ENCODE measurements at places on chromosomes 5 and 9. TPM values are rescaled to one million over a fixed set of nuclear protein-coding genes. Genes with fewer than 3 reads are reported as not detected.
A peak's percentile ranks its signal among the peaks of the same experiment; 100 is the strongest.

BTNL3 gene
- total RNA-seq, result 0.36 TPM

- no peak for DNase-seq
- no peak overlapping the region for H3K27ac ChIP-seq
- H3K27me3 ChIP-seq, result peaks cover 3% of the 10 kb centered on the region
- H3K4me3 ChIP-seq, result no peak overlapping the region
- peaks cover 3% of the 10 kb centered on the region for H3K4me1 ChIP-seq
Measured at GRCh38 chr9:120711354-120711753, 2.9 kb downstream of the MEGF9 start.

DNA sequence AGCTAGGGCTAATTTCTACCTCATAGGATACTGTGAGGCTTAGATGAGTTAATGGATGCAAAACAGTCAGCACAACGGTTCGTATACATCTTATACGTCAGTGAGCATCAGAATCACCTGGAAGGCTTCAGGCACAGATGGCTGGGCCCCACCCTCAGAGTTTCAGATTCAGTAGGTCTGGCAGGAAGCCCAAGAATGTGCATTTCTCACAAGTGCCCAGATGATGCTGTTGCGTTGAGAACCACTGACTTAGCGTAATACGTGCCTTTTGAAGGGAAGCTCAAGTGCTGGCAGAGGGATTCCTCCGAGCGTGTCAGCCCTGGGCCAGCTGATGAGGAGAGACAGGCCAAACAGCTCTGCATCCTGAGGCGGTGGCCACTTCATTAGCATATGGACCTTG, 117.1 kb upstream of the WWC1 start:
- H3K4me1 ChIP-seq, result peaks cover 3% of the 10 kb centered on the region
- no peaks in the 10 kb centered on the region for H3K36me3 ChIP-seq
- H3K27ac ChIP-seq, result no peak overlapping the region
- no peak overlapping the region for H3K4me3 ChIP-seq

DNA sequence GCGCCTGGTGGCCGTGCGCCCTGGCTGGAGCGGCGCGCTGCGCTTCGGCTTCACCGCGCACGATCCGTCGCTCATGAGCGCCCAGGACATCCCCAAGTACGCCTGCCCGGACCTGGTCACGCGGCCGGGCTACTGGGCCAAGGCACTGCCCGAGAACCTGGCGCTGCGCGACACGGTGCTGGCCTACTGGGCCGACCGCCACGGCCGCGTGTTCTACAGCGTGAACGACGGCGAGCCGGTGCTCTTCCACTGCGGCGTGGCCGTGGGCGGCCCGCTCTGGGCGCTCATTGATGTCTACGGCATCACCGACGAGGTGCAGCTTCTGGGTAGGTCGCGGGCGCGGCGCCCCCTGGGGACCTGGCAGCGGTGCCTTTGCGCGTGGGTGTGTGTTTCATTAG, 28.9 kb downstream of the NEURL1B start:
- H3K4me3 ChIP-seq, result no peak overlapping the region
- no peak for DNase-seq
- H3K27me3 ChIP-seq, result peaks cover 3% of the 10 kb centered on the region
- no peak overlapping the region for H3K27ac ChIP-seq
- no peaks in the 10 kb centered on the region for H3K36me3 ChIP-seq

DNA sequence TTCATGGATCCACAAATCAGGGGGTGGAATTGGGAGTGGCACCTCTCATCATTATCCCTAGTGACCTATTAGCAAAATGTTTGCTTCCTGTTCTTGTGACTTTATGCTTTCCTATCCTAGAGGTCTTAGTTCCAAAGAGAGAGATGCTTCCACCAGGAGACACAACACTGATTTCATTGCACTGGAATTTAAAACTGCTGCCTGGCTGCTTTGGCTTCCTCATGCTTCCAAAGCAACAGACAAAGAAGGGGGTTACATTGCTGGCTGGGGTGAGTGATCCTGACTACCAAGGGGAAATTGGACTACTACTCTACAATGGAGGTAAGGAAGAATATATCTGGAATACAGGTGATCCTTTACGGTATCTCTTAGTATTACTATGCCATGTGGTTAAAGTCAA, 69.2 kb upstream of the SH3GL2 start:
- no peaks in the 10 kb centered on the region for H3K4me1 ChIP-seq
- no peak overlapping the region for H3K4me3 ChIP-seq
- no peaks in the 10 kb centered on the region for H3K36me3 ChIP-seq

DNA sequence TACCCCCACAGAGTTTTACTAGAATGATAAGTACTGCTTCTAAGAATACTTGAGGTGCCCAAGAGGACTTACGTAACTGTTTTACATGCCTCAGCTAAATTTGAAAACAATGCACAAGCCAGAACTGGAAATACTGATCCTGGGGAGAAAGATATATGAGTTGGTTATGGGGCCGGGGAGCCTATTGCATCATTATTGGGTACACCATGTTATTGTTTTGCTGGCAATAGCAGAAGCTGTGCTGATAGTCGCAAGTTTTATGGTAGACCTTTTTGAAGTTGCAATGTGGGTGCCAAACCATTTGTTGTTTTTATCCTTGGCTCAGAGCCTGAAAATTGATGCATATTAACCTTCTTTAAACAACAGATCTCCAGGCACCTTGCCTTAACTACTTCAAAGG, 108.4 kb upstream of the DHFR start:
- H3K4me1 ChIP-seq, result no peaks in the 10 kb centered on the region
- peaks cover under 1% of the 10 kb centered on the region for H3K36me3 ChIP-seq
- H3K27me3 ChIP-seq, result no peaks in the 10 kb centered on the region
- no peak for DNase-seq
- no peak overlapping the region for H3K4me3 ChIP-seq
- no peak overlapping the region for H3K27ac ChIP-seq

DNA sequence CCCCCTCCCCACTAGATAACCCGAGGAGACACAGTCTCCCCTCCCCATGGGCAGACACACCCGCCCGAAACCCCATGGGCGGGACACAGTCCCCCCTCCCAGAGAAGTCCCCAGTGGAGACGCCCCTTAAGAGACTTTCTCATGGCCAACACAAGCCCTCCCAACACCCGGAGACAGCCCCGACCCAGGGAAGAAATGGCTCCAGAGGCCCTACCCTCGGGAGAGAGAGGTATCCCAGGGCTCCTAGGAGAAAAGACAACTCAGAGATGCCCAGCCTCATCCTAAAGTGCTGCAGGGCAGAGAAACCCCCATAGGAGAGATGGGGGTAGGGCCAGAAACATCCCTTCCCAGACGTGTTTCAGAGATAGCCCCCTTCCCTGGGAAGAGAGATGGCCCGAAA, 27.4 kb downstream of the PCDH1 start:
- no peak for DNase-seq
- peaks cover 14% of the 10 kb centered on the region for H3K27me3 ChIP-seq
- peaks cover 46% of the 10 kb centered on the region for H3K4me1 ChIP-seq
- H3K36me3 ChIP-seq, result peaks cover 22% of the 10 kb centered on the region
- peak overlapping the region; percentile 82 for H3K27ac ChIP-seq
- no peak overlapping the region for H3K4me3 ChIP-seq

DNA sequence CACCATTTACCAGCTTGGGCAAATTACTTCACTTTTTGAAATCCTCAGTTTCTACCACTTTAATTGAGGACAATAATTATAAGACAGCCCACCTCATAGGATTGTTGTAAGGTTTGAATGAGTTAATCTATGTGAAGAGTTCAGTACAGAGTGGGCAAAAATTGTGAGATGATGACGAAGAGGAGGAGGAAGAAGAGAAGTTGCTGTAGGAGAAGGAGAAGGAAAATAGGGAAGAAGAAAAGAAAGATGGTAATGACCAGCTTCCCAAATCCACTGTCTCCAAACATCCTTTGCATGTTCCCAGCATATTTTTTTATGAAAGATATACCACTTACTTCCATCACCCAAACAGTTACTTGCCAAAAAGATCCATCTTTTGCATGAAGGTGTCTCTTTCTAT, 291.2 kb downstream of the EBF1 start:
- no peak overlapping the region for H3K27ac ChIP-seq
- peaks cover 34% of the 10 kb centered on the region for H3K4me1 ChIP-seq
- H3K4me3 ChIP-seq, result no peak overlapping the region
- peaks cover 1% of the 10 kb centered on the region for H3K27me3 ChIP-seq

DNA sequence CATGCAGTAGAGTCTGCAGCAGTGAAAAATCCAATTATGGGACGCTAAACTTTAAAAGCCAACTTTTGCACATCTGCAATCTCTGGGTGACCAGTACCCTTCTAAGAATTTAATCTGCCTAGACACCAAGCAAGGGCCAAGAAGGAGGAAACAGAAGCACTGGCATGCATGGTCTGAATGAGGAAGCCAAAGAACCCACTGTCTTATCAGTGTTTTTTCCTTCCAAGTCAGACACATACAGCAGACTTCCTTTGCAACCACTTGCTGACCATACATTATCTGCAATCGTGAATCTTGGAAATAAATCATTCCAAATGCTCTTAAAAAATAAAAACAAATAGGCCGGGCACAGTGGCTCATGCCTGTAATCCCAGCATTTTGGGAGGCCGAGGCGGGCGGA, 65.9 kb downstream of the DEPDC1B start:
- H3K4me3 ChIP-seq, result no peak overlapping the region
- H3K27me3 ChIP-seq, result peaks cover 1% of the 10 kb centered on the region
- H3K27ac ChIP-seq, result no peak overlapping the region
- no peak for DNase-seq
- no peaks in the 10 kb centered on the region for H3K36me3 ChIP-seq

- peak overlapping the region; percentile 16 for H3K4me3 ChIP-seq
- H3K27ac ChIP-seq, result peak overlapping the region; percentile 72
- peaks cover 33% of the 10 kb centered on the region for H3K4me1 ChIP-seq
- peaks cover 4% of the 10 kb centered on the region for H3K36me3 ChIP-seq
- peaks cover 6% of the 10 kb centered on the region for H3K27me3 ChIP-seq
Measured at GRCh38 chr9:121260457-121261106, 7.4 kb upstream of the GSN start.

- peaks cover 6% of the 10 kb centered on the region for H3K27me3 ChIP-seq
- H3K36me3 ChIP-seq, result peaks cover 3% of the 10 kb centered on the region
- no peak overlapping the region for H3K27ac ChIP-seq
- H3K4me1 ChIP-seq, result peaks cover 29% of the 10 kb centered on the region
Measured at GRCh38 chr9:127174386-127175318, 52.2 kb upstream of the ANGPTL2 start.

DNA sequence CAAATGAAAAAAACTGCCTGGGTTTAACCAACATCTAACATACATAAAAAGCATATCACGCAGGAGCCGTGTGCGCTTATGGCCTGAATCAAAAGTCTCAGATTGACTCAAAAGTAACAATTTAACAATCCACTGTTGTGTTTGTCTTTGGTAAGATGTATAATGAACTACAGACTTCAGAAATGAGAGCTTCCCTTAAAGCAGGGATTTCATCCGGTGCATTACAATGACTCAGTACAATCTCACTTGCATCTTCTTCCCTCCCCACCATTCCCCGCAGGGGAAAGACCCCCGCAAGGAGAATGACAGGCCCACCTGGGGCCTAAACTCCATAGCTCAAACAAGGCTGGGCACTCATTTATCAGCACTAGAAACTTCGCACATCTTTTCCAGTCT, 1.4 kb downstream of the ZFR start:
- H3K4me3 ChIP-seq, result peak overlapping the region; percentile 96
- peaks cover 30% of the 10 kb centered on the region for H3K4me1 ChIP-seq
- peaks cover 4% of the 10 kb centered on the region for H3K36me3 ChIP-seq

DMRT2 gene
- 0.31 TPM for total RNA-seq

PCDHGC5 gene
- 2.9 TPM for total RNA-seq

DNA sequence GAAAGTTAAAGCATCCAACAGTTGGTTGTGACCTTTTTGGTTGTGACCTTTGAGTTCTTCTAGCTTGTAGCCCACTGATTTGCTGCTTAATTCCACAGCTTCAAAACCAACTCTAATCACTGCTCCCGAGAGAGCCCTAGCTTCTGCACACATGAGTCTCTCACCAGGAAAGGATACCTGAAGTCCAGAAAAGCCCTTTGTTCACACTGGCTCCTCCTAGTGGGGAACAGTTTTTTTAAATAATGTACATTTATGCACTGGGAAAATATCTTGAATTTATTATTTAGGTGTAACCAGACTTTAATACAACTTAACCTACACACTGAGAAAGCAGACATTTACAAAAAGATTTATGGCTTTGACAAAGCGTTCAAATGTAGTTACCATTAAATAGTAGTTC, 120.2 kb upstream of the CCDC152 start:
- H3K4me1 ChIP-seq, result no peaks in the 10 kb centered on the region
- DNase-seq, result no peak
- no peak overlapping the region for H3K27ac ChIP-seq
- H3K36me3 ChIP-seq, result no peaks in the 10 kb centered on the region
- no peaks in the 10 kb centered on the region for H3K27me3 ChIP-seq
- H3K4me3 ChIP-seq, result no peak overlapping the region

DNA sequence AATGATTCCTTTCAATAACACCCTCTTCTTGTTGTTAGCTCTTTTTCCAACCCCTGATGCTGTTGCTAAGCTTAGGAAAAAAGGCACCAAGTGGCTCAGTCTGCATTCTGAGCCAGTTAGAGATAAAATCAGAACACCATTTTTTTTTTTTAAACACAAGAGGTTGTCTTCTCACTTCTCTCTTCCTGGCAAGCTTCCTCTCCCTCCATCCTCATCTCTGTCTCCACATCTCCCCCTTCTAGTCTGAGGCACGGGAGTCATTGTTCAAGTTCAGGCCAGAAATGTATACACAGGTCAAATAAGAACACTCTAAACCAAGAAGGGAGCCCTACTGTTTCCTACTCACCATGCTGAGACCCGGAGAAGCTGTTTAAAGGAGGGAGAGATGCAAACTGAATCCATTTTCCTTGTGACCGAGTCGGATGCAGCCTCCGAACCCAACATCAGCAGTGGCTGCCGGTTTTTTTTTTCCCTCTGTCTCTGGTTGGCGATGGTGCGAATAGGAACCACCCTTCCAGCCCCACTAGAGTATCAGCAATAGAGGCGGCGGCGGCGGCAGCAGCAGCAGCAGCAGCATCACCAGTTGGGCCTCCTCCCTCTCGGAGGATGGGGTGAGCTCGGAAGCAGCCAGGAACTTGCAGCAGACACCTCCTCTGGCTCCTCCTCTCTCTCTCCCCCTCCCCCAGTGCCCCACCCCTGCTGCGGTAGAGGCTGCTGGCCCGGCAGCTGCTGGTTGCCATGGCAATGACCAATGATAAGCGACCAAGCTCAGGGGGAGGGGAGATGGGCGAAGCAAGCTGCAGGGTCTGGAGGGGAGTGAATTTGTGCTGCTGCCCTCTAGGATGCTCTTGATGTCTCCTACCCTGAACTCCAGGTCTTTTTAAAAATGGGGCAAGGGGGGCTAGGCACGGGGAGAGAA, at the start of gene JAKMIP2:
TSS of gene JAKMIP2 (minus strand) at position 619 of the 919 bp plus-strand sequence. CDS start 110,922 bp downstream, outside the sequence.
- H3K36me3 ChIP-seq, result no peaks in the 10 kb centered on the region
- peak; percentile 87 for DNase-seq
- H3K27ac ChIP-seq, result peak within 1 kb of the TSS; percentile 83
- peaks cover 7% of the 10 kb centered on the region for H3K4me1 ChIP-seq
- peak within 1 kb of the TSS; percentile 91 for H3K4me3 ChIP-seq
- no peaks in the 10 kb centered on the region for H3K27me3 ChIP-seq

GRCh38 chr5:44332285-44332971, 56.8 kb downstream of the FGF10 start:
- H3K4me3 ChIP-seq, result no peak overlapping the region
- no peak overlapping the region for H3K27ac ChIP-seq
- H3K4me1 ChIP-seq, result peaks cover 7% of the 10 kb centered on the region
- H3K36me3 ChIP-seq, result no peaks in the 10 kb centered on the region

- peak overlapping the region; percentile 2 for H3K27ac ChIP-seq
- H3K36me3 ChIP-seq, result no peaks in the 10 kb centered on the region
- no peaks in the 10 kb centered on the region for H3K27me3 ChIP-seq
- DNase-seq, result no peak
Measured at GRCh38 chr5:172782169-172783039, 11.4 kb upstream of the DUSP1 start.

CAST gene
- 105 TPM for total RNA-seq

FAM78A gene
- 73.4 TPM for total RNA-seq

- no peaks in the 10 kb centered on the region for H3K27me3 ChIP-seq
- H3K27ac ChIP-seq, result peak within 1 kb of the TSS; percentile 58
- H3K36me3 ChIP-seq, result peaks cover 6% of the 10 kb centered on the region
- H3K4me3 ChIP-seq, result peak within 1 kb of the TSS; percentile 85
Measured at GRCh38 chr5:52989025-52989780, at the start of gene ITGA2. TSS of gene ITGA2 (plus strand) at chr5:52989352. CDS start at chr5:52989469, 117 bp downstream.

GRCh38 chr5:67984546-67984945, 231.0 kb upstream of the PIK3R1 start:
- H3K36me3 ChIP-seq, result no peaks in the 10 kb centered on the region
- H3K27me3 ChIP-seq, result no peaks in the 10 kb centered on the region
- no peak overlapping the region for H3K27ac ChIP-seq
- H3K4me1 ChIP-seq, result no peaks in the 10 kb centered on the region

Measured in endothelial cell (in vitro differentiated cells).